ENCODE measurements at places on chromosomes 7 and 10. TPM values are rescaled to one million over a fixed set of nuclear protein-coding genes. Genes with fewer than 3 reads are reported as not detected.

DNA sequence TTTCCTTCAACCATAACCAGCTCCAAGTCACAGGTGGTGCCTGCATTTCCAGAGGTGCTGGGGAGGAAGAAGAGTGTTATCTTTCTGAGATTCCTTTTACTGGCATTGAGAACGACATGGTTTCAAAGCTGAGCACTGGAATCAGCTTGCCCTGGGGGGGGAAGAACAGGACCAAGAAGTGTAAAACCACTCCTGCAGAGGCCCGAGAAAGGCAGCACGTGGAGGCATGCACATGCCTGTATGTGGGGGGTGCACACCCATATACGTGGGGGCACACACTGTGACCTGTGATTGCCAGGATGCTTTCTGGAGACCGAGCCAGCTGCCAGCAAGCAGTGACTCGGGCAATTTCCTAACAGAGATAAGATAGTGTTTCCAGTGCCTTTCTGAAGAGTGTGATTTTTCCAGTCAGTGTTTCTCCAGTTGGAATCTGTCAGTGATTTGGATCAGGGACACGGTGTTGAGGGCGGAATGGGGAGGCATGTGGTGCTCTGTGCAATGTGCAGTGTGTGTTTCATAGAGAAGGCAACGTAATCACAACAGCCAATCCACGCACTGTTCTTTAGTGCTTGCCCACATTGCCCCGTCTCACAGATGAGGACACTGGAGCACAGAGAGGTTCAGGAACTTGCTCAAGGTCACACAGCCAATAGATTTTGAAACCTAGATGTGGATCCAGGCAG lies 4.2 kb downstream of the LRRC27 start:
- DNase-seq = no peak

GRCh38 chr10:93173967-93174845 lies 100.5 kb downstream of the CYP26A1 start:
- DNase-seq = no peak

The AKR1C8 gene
- total RNA-seq = not detected

- peak; percentile 64 for DNase-seq
Observed at GRCh38 chr7:134891262-134891695, 95.0 kb upstream of the AGBL3 start.

The IFIT1B gene
- total RNA-seq = not detected

The ATRNL1 gene
- 32.5 TPM for total RNA-seq

- no peak for DNase-seq
Observed at GRCh38 chr10:104437226-104437625, 83.6 kb downstream of the CFAP58 start.

- DNase-seq = no peak
Observed at GRCh38 chr7:41889472-41889871, 186.6 kb upstream of the INHBA start.

All from endothelial cell (in vitro differentiated cells).